ENCODE measurements at places on chromosomes 2 and 18.
A peak's percentile ranks its signal among the peaks of the same experiment; 100 is the strongest.

- no peaks in the 10 kb centered on the region for H3K4me1 ChIP-seq
- no peak for DNase-seq
- H3K36me3 ChIP-seq, result no peaks in the 10 kb centered on the region
Measured at GRCh38 chr2:120579916-120580685, 155.6 kb upstream of the GLI2 start.

DNA sequence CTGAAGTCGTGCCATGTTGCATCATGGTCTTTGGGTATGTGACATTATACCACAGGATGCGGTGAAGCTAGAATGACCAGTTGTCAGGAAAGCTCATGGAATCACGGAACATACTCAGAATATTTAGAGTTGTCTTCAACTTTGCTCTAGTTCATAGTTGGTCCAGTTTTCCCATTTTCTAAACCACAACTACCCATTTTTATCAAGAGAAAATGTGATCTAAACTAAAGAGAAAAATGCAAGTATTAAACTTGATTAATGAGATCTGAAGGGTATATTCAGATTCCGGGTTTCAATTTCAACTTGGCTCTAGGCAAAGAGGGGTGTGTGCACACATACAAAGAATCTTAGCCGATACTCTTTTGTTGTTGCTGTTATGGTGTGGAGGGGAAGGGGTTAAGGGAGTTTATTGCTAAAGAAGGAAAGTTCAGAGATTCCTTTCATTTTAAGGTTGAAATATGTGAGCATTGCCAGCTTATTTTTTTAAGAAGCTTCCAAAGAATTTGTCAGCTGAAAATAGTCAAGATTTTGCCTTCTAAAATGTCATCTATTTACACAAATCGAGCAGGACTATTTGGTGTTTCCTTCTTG, 516.6 kb upstream of the ZEB2 start:
- no peaks in the 10 kb centered on the region for H3K27me3 ChIP-seq
- H3K4me1 ChIP-seq, result no peaks in the 10 kb centered on the region
- H3K27ac ChIP-seq, result no peak overlapping the region
- DNase-seq, result no peak
- H3K4me3 ChIP-seq, result no peak overlapping the region
- H3K36me3 ChIP-seq, result no peaks in the 10 kb centered on the region

- H3K27me3 ChIP-seq, result no peaks in the 10 kb centered on the region
- no peak overlapping the region for H3K27ac ChIP-seq
- H3K4me1 ChIP-seq, result peaks cover 17% of the 10 kb centered on the region
- no peak overlapping the region for H3K4me3 ChIP-seq
Measured at GRCh38 chr2:28364610-28365009, 28.0 kb upstream of the FOSL2 start.

GRCh38 chr2:236008006-236008405, 160.2 kb downstream of the GBX2 start:
- no peak for DNase-seq
- H3K4me1 ChIP-seq, result no peaks in the 10 kb centered on the region
- H3K27ac ChIP-seq, result no peak overlapping the region
- H3K27me3 ChIP-seq, result no peaks in the 10 kb centered on the region

GRCh38 chr2:141639809-141640208, 491.0 kb downstream of the LRP1B start:
- no peaks in the 10 kb centered on the region for H3K4me1 ChIP-seq
- no peaks in the 10 kb centered on the region for H3K27me3 ChIP-seq
- no peaks in the 10 kb centered on the region for H3K36me3 ChIP-seq

GRCh38 chr2:179951680-179952079, 55.4 kb downstream of the CWC22 start:
- no peaks in the 10 kb centered on the region for H3K36me3 ChIP-seq
- H3K4me1 ChIP-seq, result no peaks in the 10 kb centered on the region
- DNase-seq, result no peak
- no peaks in the 10 kb centered on the region for H3K27me3 ChIP-seq
- H3K4me3 ChIP-seq, result no peak overlapping the region
- H3K27ac ChIP-seq, result no peak overlapping the region

DNA sequence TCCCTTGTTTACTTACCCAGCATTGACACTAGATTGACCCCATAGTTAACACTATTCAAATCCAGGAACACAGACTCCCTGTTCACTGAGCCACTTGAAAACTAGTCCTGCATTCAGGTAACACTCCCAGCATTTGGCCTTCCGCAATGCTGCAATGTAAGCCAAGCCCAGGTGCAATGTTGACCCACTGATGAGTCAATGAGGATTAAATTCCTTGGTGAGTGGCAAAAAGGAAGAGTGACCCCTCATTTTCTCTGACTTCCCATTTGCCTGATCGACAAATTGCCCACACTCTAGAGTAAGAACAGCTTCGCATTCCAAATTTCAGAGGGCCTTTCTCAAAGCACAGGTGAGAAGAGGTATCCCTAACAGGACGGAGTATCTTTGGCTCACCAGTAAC, 251.9 kb downstream of the FBXO15 start:
- DNase-seq, result no peak
- no peaks in the 10 kb centered on the region for H3K4me1 ChIP-seq
- H3K36me3 ChIP-seq, result no peaks in the 10 kb centered on the region
- H3K4me3 ChIP-seq, result no peak overlapping the region
- no peaks in the 10 kb centered on the region for H3K27me3 ChIP-seq
- no peak overlapping the region for H3K27ac ChIP-seq

GRCh38 chr2:85728883-85729824, 24.6 kb upstream of the ATOH8 start:
- no peak overlapping the region for H3K4me3 ChIP-seq
- DNase-seq, result no peak
- peaks cover 6% of the 10 kb centered on the region for H3K4me1 ChIP-seq
- no peaks in the 10 kb centered on the region for H3K36me3 ChIP-seq
- peak overlapping the region; percentile 10 for H3K27ac ChIP-seq

DNA sequence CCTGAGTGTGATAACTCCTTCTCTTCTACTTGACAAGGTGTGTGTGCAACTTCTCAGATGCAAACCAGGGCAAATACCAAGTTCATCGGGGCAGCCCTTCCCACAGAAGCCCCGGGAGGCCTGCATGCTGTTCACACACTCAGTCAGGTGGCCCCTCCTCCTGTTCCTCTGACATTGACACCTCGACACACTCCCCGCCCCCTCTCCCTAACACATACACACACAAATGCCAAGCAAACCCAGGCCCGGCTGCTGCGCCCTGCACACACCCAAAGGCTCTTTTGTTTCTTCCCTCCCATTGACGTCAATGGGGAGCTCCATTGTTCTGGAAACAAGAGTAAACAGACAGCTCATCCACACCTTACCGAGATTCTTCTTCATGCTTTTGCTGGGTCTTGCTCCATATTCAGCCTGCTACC, 1.7 kb upstream of the PER2 start:
- H3K36me3 ChIP-seq, result no peaks in the 10 kb centered on the region

DNA sequence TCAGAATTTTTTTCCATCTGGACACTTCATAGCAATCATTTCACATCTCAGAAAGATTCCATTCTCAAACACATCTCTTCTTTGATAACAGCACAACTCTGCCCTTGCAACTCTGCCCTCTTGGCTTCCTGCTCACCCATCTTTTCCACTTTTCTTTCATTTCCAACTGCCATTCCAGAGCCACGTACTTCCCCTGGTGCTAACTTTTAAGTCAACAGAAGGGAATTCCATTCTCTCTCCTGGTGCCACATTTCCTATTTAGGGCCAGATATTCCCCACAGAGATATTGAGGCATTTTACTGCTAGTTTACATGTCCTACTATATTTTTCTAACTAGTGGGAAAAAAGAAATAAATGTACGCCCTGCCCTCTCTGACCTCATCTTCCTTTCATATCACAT, 590.2 kb downstream of the ARHGAP15 start:
- peaks cover 9% of the 10 kb centered on the region for H3K4me1 ChIP-seq
- H3K27ac ChIP-seq, result no peak overlapping the region
- H3K4me3 ChIP-seq, result no peak overlapping the region
- H3K27me3 ChIP-seq, result no peaks in the 10 kb centered on the region
- DNase-seq, result no peak

- H3K27ac ChIP-seq, result peak overlapping the region; percentile 85
- no peaks in the 10 kb centered on the region for H3K36me3 ChIP-seq
- DNase-seq, result peak; percentile 13
- H3K4me3 ChIP-seq, result no peak overlapping the region
- no peaks in the 10 kb centered on the region for H3K27me3 ChIP-seq
Measured at GRCh38 chr2:238864207-238865014, 16.5 kb downstream of the TWIST2 start.

DNA sequence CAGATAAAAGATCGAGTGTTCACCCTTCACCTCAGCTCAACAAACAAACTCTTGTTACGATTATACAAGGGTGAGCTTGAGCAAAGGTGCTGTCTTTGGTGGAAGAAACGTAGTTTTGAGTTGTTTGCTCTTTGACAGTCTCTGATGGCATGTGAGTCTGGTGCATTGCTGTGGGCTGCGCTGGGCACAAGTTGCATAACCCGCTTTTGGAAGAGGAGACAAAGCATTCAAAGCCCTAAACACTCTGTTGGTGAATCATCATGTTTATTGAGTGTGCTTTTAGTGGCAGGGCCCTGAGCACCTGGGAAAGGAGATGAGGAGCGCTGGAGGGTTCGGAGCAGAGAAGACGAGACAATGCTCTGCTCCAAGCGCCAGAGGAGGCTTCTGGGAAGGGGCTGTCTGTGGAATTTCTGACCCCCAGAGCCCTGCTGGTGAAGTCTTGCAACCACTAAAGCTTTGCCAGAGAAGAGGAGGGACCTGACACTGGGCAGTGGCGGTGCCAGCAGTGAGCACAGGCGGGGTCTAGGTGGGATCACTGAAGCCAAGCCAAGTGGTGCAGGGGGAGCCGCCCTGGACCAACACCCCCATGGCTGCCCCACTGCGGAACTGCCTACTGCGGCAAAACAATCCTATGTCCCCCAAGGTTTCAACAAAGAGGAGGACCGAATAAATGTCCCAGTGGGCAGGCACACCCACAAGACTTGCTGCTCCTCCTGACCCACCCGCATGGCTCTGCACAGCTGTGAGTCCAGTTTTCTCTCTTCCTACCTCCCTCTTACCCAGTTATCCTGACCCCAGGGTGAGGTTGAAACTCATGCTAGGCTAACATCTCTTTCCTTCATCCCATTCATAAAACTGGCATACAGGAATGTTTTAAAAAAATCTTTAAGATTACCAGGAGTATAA, 64.0 kb downstream of the TNFRSF11A start:
- no peaks in the 10 kb centered on the region for H3K4me1 ChIP-seq
- H3K4me3 ChIP-seq, result no peak overlapping the region
- no peaks in the 10 kb centered on the region for H3K36me3 ChIP-seq
- H3K27ac ChIP-seq, result no peak overlapping the region

DNA sequence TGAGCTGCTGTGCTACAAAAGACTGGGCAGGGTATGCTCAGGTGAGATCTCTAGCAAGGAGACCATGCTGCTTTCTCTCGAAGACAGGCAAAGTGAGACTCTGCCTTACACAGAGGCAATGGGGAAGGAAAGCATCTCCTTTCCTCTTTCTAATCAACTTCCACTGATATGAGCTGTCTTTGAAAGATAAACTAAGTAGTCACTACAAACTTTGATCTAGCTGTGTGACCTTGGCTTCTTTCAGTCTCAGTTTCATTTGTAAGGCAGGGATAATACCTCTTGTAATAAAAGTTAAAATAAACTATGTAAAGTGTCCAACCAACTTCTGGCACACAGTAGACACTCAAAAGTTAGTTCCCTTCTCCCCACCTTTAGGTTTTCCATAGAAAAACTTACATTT, 7.5 kb downstream of the CCDC93 start:
- no peaks in the 10 kb centered on the region for H3K4me1 ChIP-seq
- peaks cover 13% of the 10 kb centered on the region for H3K36me3 ChIP-seq
- DNase-seq, result no peak
- no peaks in the 10 kb centered on the region for H3K27me3 ChIP-seq
- H3K27ac ChIP-seq, result no peak overlapping the region

- no peak for DNase-seq
- H3K4me3 ChIP-seq, result no peak overlapping the region
- H3K36me3 ChIP-seq, result no peaks in the 10 kb centered on the region
- peaks cover 9% of the 10 kb centered on the region for H3K4me1 ChIP-seq
- peak overlapping the region; percentile 3 for H3K27ac ChIP-seq
- no peaks in the 10 kb centered on the region for H3K27me3 ChIP-seq
Measured at GRCh38 chr2:234258562-234259141, 208.2 kb downstream of the SPP2 start.

GRCh38 chr2:225995796-225996461, 596.4 kb downstream of the NYAP2 start:
- no peak overlapping the region for H3K4me3 ChIP-seq
- no peak overlapping the region for H3K27ac ChIP-seq
- DNase-seq, result no peak
- H3K36me3 ChIP-seq, result no peaks in the 10 kb centered on the region

DNA sequence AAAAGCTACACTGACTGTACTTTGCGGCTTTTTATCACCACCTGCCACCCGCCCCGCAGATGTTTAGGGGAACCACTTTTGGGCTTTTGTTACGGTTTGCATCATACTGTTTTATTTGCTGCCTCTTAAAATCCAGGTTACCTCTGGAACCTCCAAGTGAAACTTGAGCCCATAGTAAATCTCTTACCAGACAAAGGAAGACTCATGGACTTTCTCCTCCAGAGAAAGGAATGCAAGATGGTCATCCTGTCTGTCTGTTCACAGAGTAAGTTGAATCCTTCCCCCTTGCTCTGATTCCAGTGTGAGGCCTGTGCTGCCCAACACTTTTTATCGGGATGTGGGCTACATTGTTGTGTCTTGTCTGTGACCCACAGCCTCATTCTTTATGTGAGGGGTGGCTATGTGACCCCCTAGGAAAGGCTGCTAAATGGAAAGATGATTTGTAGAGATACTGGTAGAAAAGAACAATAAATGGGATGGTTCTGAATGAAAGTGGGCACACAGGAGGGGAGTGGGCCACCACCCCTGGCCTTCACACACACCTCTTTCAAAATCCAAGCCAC, 23.3 kb downstream of the RMC1 start:
- H3K4me3 ChIP-seq, result no peak overlapping the region
- no peak for DNase-seq
- H3K27ac ChIP-seq, result no peak overlapping the region
- peaks cover 30% of the 10 kb centered on the region for H3K36me3 ChIP-seq
- no peaks in the 10 kb centered on the region for H3K27me3 ChIP-seq
- H3K4me1 ChIP-seq, result no peaks in the 10 kb centered on the region

GRCh38 chr18:76315722-76316230, 179.3 kb downstream of the ZNF516 start:
- H3K27me3 ChIP-seq, result no peaks in the 10 kb centered on the region
- H3K27ac ChIP-seq, result no peak overlapping the region
- H3K4me1 ChIP-seq, result no peaks in the 10 kb centered on the region
- H3K36me3 ChIP-seq, result no peaks in the 10 kb centered on the region
- H3K4me3 ChIP-seq, result no peak overlapping the region

DNA sequence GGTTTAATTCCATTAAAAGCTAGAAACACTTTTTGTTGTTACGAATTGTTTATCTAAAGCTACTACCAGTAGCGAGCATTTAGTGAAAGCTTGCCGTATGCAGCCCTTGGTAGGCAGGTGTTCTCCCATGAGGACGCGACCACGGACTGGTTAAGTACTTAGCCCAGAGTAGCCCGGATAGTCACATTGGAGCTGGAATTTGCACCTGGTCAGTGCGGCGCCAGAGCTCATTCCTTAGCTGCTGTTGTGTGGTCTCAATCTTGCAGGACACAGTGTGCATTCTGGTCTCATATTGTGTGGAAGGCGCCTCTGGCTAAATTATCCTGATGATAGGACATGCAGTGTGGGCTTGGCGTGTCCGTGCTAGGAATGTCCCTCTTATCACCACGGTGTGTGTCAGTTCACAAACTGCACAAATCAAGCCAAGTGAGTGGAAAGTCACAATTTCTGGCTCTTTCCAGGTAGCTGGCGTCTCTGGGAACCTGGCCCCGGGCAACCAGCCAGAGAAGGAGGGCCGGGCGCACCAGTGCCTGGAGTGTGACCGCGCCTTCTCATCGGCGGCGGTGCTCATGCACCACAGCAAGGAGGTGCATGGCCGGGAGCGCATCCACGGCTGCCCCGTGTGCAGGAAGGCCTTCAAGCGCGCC, 133.3 kb downstream of the ZNF236 start:
- H3K27me3 ChIP-seq, result no peaks in the 10 kb centered on the region
- peaks cover 85% of the 10 kb centered on the region for H3K36me3 ChIP-seq
- no peak for DNase-seq
- H3K4me3 ChIP-seq, result no peak overlapping the region
- no peaks in the 10 kb centered on the region for H3K4me1 ChIP-seq
